ENCODE measurements at places on chromosomes 3 and 15. TPM values are rescaled to one million over a fixed set of nuclear protein-coding genes. Genes with fewer than 3 reads are reported as not detected.

CADPS gene
- total RNA-seq = not detected

SAMMSON gene
- total RNA-seq = not detected

DAPK2 gene
- 3.7 TPM for total RNA-seq

NPAP1 gene
- total RNA-seq = not detected

MLF1 gene
- 20.9 TPM for total RNA-seq

MEIS2 gene
- total RNA-seq = 6.7 TPM

PLA2G4E gene
- not detected for total RNA-seq

LIPC gene
- 0.14 TPM for total RNA-seq

LRRIQ4 gene
- total RNA-seq = not detected

OXTR gene
- 10.1 TPM for total RNA-seq

SLC22A13 gene
- not detected for total RNA-seq

TF gene
- 1.2 TPM for total RNA-seq

CHAC1 gene
- total RNA-seq = 5.7 TPM

CCR8 gene
- not detected for total RNA-seq

CSTA gene
- 0.81 TPM for total RNA-seq

QRICH1 gene
- total RNA-seq = 37.2 TPM

EXD1 gene
- 0.14 TPM for total RNA-seq

TTLL13 gene
- total RNA-seq = 0.57 TPM

Measured in A549 treated with AZD2906 at 1 μM for 4 hours (cell line).